ENCODE measurements at places on chromosomes 12 and 14. TPM values are rescaled to one million over a fixed set of nuclear protein-coding genes. Genes with fewer than 3 reads are reported as not detected.

The TAS2R14 gene
- total RNA-seq = 1.9 TPM

The LBHD2 gene
- not detected for total RNA-seq

The C12orf76 gene
- total RNA-seq = 33.5 TPM

The ZDHHC22 gene
- total RNA-seq = not detected

The IRF9 gene
- 154 TPM for total RNA-seq

The SMIM41 gene
- not detected for total RNA-seq

The RACGAP1 gene
- total RNA-seq = 10.4 TPM

The LALBA gene
- total RNA-seq = not detected

The KRT72 gene
- 7.7 TPM for total RNA-seq

The FOXG1 gene
- total RNA-seq = not detected

The WNK1 gene
- 194 TPM for total RNA-seq

The MOK gene
- total RNA-seq = 1.3 TPM

The ZNF891 gene
- total RNA-seq = 6.2 TPM

The FGD4 gene
- 0.23 TPM for total RNA-seq
